ENCODE measurements at places on chromosomes 16 and 17. TPM values are rescaled to one million over a fixed set of nuclear protein-coding genes. Genes with fewer than 3 reads are reported as not detected.

GRCh38 chr17:80663781-80664206, 119.2 kb downstream of the RPTOR start:
- H3K36me3 ChIP-seq: no peaks in the 10 kb centered on the region
- peak overlapping the region; percentile 77 for H3K27ac ChIP-seq
- H3K4me1 ChIP-seq: peaks cover 20% of the 10 kb centered on the region
- DNase-seq: no peak

GRCh38 chr16:69402439-69402838, 16.6 kb upstream of the TERF2 start:
- peaks cover 23% of the 10 kb centered on the region for H3K4me1 ChIP-seq
- H3K36me3 ChIP-seq: no peaks in the 10 kb centered on the region
- no peaks in the 10 kb centered on the region for H3K27me3 ChIP-seq
- DNase-seq: no peak
- no peak overlapping the region for H3K27ac ChIP-seq

DNA sequence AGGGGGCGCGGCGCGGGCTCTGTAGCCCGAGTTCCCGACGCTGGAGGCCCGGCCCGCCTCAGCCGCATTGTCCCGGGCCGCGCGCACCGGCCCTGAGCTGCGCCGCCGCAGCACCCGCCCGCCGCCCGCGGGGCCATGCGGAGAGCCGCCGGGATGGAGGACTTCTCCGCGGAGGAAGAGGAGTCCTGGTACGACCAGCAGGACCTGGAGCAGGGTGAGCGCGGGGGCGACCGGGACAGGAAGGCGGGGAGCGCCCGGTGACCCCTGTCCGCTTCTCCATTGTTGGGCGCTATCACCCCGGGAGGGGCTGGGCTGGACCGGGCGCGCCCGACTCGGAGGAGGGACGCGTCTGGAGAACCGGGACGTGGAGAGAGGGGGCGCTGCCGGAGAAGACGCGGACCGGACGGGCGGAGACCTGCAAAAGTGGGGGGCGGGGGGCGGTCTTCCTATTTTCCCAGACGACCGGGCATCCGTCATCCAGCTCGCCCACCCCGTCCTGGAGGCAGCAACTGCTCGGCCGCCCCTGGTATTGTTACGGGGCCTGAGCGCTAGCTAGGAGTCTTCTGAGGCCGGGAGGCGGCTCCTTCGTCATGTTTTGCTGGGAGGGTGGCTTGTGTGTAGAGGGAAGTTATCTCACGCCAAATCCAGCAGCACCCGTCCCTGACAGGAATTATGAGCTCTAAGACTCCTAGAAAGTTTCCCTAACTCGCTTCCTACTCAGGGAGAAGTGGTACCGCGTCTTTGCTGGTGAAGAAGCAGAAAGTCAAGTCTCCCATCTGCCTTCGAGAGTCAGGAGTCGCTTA, 678 bp downstream of the CDR2L start:
- H3K27ac ChIP-seq: peak overlapping the region; percentile 92
- H3K4me1 ChIP-seq: peaks cover 38% of the 10 kb centered on the region
- H3K27me3 ChIP-seq: no peaks in the 10 kb centered on the region
- no peaks in the 10 kb centered on the region for H3K36me3 ChIP-seq

DOC2B gene
- total RNA-seq: 10.4 TPM

SCNN1B gene
- total RNA-seq: 4.0 TPM

DNA sequence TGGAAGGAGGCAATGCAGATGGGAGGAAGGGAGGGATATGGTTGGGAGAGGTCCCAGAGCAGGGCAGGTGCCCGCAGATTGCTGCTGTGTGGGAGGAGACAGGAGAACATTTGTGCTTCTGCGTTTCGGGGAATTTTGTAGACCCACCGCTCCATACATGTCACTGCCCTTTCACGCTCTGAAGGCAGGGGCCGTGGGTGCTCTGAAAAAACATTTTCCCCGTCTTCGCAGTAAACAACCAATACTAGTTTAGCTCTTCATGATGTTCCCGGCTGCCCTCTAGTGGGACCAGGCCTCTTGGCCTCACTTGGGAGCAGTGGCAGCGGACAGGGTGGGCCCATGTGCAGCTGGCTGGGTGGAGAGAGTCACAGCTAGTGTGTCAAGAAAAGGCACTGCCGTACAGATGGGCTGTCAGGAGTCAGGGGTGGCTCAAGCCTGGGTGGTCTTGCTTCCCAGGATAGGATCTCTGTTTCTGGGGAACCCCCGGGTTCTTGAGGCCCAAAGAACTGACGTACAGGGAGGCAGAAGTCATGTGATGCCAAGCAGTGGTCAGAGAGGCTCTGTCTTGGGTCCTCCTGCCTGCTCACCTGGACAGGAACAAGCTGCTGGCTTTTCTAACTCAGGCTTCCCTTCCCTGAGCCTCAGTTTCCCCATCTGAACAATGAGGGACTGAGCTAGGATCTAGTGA, 46.5 kb upstream of the CPNE2 start:
- peaks cover 9% of the 10 kb centered on the region for H3K4me1 ChIP-seq
- peaks cover 65% of the 10 kb centered on the region for H3K36me3 ChIP-seq
- peak overlapping the region; percentile 7 for H3K27ac ChIP-seq
- no peak overlapping the region for H3K4me3 ChIP-seq
- H3K27me3 ChIP-seq: no peaks in the 10 kb centered on the region

GRCh38 chr16:88550246-88550661, 19.9 kb upstream of the ZC3H18 start:
- H3K36me3 ChIP-seq: no peaks in the 10 kb centered on the region
- H3K27me3 ChIP-seq: no peaks in the 10 kb centered on the region
- H3K4me3 ChIP-seq: no peak overlapping the region
- peaks cover 3% of the 10 kb centered on the region for H3K4me1 ChIP-seq
- H3K27ac ChIP-seq: no peak overlapping the region
- DNase-seq: no peak

DNA sequence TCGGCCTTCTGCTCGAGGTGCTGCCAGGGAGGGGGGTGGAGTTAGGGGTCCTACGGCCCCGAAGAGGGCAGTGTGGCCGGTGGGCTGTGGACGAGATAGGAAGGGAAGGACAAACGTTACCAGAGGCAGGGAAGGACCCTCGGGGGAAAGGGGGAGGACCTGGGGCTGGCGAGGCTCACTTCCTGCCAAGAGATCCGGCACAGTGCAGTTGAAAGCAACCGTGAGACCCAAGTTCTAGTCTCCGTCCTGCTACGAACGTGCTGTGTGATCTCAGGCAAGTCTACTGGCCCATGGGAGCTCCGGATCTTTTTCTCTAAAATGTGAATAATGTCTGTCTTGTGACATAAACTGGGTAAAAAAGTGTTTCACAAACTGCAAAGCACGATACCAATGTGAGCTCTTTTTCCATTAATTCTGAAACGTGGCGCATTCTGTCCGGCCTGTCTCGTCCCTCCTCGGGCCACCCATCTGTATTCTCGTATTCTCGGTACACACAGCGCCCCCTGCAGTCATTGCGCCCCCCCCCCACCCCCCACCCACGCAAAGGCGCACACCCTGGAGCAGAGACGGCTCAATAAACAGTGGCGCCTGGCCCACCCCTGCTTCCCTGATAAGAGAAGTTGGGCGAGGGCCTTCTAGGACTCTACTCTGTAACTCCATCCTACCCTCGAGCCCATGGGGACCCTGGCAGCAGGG, 8.8 kb downstream of the CYGB start:
- no peaks in the 10 kb centered on the region for H3K36me3 ChIP-seq
- H3K4me1 ChIP-seq: peaks cover 58% of the 10 kb centered on the region
- no peak for DNase-seq
- no peaks in the 10 kb centered on the region for H3K27me3 ChIP-seq

ZNF764 gene
- total RNA-seq: 10.9 TPM

- no peak for DNase-seq
- H3K27me3 ChIP-seq: no peaks in the 10 kb centered on the region
- no peaks in the 10 kb centered on the region for H3K36me3 ChIP-seq
- H3K4me3 ChIP-seq: no peak overlapping the region
- peaks cover 6% of the 10 kb centered on the region for H3K4me1 ChIP-seq
Observed at GRCh38 chr17:49337884-49338283, 24.2 kb downstream of the ZNF652 start.

ARL2BP gene
- total RNA-seq: 77.4 TPM

DNA sequence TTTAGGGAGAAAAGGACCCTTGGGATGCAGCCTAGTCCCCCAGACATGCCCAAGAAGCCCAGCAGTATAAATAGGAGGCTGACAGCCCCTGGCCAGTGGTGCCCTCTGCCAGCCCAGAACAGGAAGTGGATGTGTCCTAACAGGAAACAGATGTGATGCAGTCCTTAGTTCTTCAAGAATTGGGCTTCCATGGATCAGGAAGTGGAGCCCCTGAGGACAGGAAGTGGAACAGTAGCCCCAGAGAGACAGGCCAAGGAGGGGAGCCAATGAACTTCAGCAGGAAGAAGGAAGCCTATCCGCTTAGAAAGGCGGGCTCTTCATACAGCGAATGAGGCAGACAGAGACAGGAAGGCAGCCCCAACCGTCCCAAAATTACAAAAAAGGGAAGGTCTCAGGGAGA, 7.2 kb downstream of the CTF1 start:
- H3K4me1 ChIP-seq: peaks cover 33% of the 10 kb centered on the region
- H3K36me3 ChIP-seq: no peaks in the 10 kb centered on the region
- no peaks in the 10 kb centered on the region for H3K27me3 ChIP-seq
- DNase-seq: no peak
- peak overlapping the region; percentile 90 for H3K27ac ChIP-seq
- H3K4me3 ChIP-seq: no peak overlapping the region

CD300LB gene
- total RNA-seq: not detected

GRCh38 chr16:83143788-83144187, 517.0 kb downstream of the CDH13 start:
- DNase-seq: no peak
- H3K36me3 ChIP-seq: no peaks in the 10 kb centered on the region
- no peaks in the 10 kb centered on the region for H3K4me1 ChIP-seq
- no peak overlapping the region for H3K27ac ChIP-seq
- no peak overlapping the region for H3K4me3 ChIP-seq

DNA sequence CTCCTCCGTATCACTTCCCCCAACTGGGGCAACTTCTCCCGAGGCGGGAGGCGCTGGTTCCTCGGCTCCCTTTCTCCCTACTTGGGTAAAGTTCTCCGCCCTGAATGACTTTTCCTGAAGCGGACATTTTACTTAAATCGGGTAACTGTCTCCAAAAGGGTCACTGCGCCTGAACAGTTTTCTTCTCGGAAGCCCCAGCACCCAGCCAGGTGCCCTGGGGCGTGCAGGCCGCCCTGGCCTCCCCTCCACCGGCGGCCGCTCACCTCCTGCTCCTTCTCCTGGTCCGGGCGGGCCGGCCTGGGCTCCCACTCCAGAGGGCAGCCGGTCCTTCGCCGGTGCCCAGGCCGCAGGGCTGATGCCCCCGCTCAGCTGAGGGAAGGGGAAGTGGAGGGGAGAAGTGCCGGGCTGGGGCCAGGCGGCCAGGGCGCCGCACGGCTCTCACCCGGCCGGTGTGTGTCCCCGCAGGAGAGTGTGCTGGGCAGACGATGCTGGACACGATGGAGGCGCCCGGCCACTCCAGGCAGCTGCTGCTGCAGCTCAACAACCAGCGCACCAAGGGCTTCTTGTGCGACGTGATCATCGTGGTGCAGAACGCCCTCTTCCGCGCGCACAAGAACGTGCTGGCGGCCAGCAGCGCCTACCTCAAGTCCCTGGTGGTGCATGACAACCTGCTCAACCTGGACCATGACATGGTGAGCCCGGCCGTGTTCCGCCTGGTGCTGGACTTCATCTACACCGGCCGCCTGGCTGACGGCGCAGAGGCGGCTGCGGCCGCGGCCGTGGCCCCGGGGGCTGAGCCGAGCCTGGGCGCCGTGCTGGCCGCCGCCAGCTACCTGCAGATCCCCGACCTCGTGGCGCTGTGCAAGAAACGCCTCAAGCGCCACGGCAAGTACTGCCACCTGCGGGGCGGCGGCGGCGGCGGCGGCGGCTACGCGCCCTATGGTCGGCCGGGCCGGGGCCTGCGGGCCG, 1.6 kb downstream of the HIC1 start:
- peaks cover 84% of the 10 kb centered on the region for H3K4me1 ChIP-seq
- DNase-seq: peak; percentile 91
- H3K27me3 ChIP-seq: no peaks in the 10 kb centered on the region
- peaks cover 3% of the 10 kb centered on the region for H3K36me3 ChIP-seq

DNA sequence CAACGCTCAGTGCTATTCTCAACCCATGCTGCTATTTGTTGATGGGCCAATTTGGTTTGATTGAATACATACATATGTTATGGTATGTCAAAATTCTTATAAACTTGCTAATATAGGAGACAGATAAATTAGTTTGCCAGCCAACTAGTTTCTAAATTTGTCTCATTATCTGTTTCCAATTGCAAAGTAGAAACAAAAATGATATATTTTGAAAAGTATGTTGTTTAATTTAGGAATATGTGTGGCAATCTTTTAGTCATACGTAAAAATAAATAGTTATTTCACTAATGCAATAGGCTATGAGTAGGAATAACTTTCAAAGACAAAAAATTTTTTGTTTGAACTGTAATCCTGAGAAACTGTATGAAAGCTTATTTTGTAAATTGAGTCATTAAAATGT, 210.6 kb upstream of the KCNJ16 start:
- H3K27me3 ChIP-seq: no peaks in the 10 kb centered on the region
- no peak overlapping the region for H3K4me3 ChIP-seq
- H3K27ac ChIP-seq: no peak overlapping the region
- no peak for DNase-seq
- no peaks in the 10 kb centered on the region for H3K4me1 ChIP-seq
- H3K36me3 ChIP-seq: no peaks in the 10 kb centered on the region

ASIC2 gene
- not detected for total RNA-seq

OR1A1 gene
- total RNA-seq: not detected

DNA sequence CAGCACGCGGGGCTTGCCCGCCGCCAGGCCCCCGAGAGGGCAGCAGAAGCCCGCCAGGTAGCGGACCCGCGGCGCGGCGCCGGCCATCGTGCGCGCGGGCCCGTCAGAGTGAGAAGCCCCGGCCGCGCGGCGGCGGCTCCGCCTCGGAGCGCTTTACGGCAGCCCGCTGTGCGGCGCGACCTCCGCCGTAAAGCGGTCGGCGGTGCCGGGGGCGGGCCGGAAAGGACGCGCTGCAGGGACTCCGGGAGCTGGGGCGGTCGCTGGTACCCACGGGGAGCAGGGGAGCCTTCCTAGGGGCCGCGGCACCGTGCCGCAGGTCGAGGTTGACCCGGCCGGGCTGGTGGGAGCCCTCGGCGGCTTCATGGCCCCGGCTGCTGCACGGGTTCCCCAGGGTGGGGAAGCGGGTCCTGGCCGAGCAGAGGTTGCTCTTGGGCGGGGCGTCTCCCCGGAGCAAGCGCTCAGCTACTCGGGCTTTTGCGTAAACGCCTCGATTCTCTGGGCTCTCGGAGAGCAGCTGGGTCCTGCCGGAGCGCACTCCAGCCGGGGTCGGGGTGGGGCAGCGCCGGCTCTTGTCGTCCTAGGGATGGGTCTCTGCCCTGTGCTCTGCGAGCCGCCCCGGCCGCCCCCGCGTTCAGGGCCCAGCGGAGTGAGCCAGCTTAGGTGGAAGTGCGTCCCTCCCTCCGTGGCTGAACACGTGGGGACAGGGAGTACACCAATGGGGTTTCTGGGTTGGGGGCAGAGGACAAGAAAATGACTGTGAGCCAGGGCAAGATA, at the start of gene FAAP100:
FAAP100 (minus strand) TSS at position 110 of the 774 bp plus-strand sequence; CDS start at position 87, 23 bp downstream.
- peak within 1 kb of the TSS; percentile 76 for H3K4me3 ChIP-seq
- H3K36me3 ChIP-seq: peaks cover 48% of the 10 kb centered on the region
- peak within 1 kb of the TSS; percentile 82 for H3K27ac ChIP-seq

TPSD1 gene
- total RNA-seq: 2.7 TPM

GRCh38 chr17:21418446-21419298, 42.5 kb downstream of the KCNJ12 start:
- peaks cover 6% of the 10 kb centered on the region for H3K36me3 ChIP-seq
- H3K4me1 ChIP-seq: no peaks in the 10 kb centered on the region
- no peak for DNase-seq
- H3K4me3 ChIP-seq: no peak overlapping the region

ZNF319 gene
- total RNA-seq: 7.1 TPM

GRCh38 chr17:75124041-75124818, 7.3 kb downstream of the NT5C start:
- no peak overlapping the region for H3K27ac ChIP-seq
- H3K4me1 ChIP-seq: peaks cover 13% of the 10 kb centered on the region

MYH2 gene
- 0.34 TPM for total RNA-seq

PRM3 gene
- not detected for total RNA-seq

Measured in esophagus muscularis mucosa (tissue), 4 donors.